GM23338 (cell line): ENCODE measurements at places on chromosomes 3 and 15.
A peak's percentile ranks its signal among the peaks of the same experiment; 100 is the strongest.

DNA sequence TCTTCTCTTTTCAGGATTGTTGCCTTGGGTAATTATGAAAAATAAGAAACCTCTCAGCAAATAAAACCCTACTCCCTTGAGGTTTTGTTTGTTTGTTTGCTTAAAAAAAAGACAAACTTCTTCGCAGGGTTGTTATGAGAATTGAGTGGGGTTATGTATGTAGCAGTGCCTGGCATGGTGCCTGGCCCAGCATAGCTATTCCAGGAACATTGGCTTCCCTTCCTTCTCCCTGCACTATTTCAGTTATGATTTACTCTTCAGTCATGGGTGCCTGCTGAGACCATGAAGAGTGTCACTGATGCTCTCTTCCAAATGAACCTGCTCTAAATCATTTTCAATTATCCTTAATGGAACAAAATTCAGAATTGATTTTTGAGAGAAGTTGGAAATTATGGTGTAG is 283.5 kb upstream of the ROPN1 start:
- H3K4me1 ChIP-seq = no peaks in the 10 kb centered on the region
- no peaks in the 10 kb centered on the region for H3K27me3 ChIP-seq
- no peak for DNase-seq
- H3K27ac ChIP-seq = no peak overlapping the region
- H3K4me3 ChIP-seq = no peak overlapping the region
- no peaks in the 10 kb centered on the region for H3K36me3 ChIP-seq

DNA sequence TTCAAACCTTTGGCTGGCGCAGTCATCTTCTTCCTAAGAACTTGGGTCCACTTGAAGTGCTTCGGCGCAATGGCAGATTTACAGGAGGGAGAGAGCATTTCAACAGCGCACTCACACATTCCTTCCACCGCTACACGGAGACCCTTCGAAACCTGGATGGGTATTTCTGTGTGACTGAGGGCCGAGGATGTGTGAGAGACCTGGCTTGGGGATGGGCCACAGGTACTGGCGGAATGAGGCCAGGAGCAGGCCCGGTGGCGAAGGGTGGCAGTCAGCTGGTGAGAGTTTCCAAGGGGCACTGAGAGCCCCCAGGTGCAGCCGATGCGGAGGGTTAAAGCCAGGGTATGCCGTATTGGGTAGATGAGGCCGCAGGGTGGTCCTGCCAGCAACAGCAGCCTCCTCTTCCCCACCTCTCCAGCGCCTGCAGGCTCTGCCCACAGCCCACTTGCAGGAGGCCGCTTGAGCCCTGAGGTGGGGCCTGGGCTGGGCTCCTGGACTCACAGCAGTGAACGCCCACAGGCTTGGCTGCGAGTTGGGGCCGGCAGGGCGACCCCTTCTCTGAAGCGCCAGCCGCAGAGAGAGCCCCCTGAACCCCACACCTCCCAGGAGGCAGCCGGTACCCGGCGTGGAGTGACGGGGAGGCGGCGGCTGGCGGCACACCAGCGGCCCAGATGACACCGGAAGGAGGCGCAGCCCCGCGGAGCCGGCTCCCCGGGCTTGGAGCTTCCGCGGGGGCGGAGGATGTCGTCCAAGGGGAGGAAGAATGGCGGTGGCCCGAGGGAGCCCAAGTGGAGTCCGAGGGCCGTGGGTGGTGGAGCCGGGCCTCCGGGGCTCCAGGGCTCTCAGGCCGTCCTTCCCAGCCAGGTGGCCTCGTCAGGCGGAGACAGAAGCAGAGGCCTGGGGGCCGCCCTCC is 166.5 kb downstream of the NSMCE3 start:
- peak overlapping the region; percentile 60 for H3K4me3 ChIP-seq
- H3K4me1 ChIP-seq = peaks cover 8% of the 10 kb centered on the region
- H3K36me3 ChIP-seq = no peaks in the 10 kb centered on the region
- no peak overlapping the region for H3K27ac ChIP-seq

GRCh38 chr3:184078851-184079250 is 18.0 kb upstream of the HTR3E start:
- no peaks in the 10 kb centered on the region for H3K36me3 ChIP-seq
- no peak overlapping the region for H3K27ac ChIP-seq
- DNase-seq = no peak

GRCh38 chr3:177195242-177195991 is 1.9 kb downstream of the TBL1XR1 start:
- H3K27ac ChIP-seq = peak overlapping the region; percentile 100
- no peaks in the 10 kb centered on the region for H3K36me3 ChIP-seq
- peak overlapping the region; percentile 91 for H3K4me3 ChIP-seq
- DNase-seq = peak; percentile 79
- H3K27me3 ChIP-seq = no peaks in the 10 kb centered on the region

DNA sequence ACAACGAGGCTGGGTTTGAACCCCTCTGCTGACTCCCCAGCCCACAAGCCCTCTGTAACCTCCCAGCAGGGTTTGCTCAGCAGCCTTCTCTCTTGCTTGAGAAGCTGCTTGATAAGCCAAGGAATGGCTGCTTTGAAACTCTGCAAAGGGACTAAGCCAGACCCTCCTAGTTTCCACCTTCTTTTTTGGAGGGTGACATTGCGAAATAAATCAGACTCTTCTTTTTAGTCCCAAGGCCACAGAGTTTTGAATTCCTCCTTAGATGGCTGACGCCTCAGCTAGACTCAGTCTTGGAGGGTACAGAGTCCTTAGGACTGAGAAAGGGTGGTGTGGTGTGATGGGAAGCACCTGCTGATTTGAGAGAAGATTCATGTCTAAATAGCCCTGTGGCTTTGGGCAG is 1.2 kb downstream of the TGM4 start:
- H3K4me3 ChIP-seq = no peak overlapping the region
- no peaks in the 10 kb centered on the region for H3K4me1 ChIP-seq
- H3K27ac ChIP-seq = no peak overlapping the region
- no peak for DNase-seq
- no peaks in the 10 kb centered on the region for H3K36me3 ChIP-seq
- H3K27me3 ChIP-seq = no peaks in the 10 kb centered on the region

DNA sequence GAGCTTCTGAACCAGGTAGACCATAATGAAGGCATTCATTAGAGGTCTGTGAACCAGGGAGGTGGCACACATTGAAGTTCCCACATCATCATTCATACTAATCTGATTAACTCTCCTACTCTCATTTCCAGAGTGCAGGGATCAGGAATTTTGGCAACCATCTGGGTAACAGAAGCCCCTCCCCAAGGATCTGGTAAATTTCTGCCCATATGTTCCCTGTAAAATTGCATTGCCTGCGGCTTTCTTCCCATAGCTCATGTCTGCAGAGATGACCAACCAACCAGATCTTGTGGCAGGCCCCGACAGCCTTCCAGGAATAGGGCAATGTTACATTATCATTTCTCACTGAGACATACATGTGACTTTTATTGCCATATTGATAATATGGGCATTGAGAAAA is 111.4 kb upstream of the CHL1 start:
- no peaks in the 10 kb centered on the region for H3K4me1 ChIP-seq
- H3K27ac ChIP-seq = no peak overlapping the region
- H3K4me3 ChIP-seq = no peak overlapping the region
- DNase-seq = no peak
- no peaks in the 10 kb centered on the region for H3K27me3 ChIP-seq

GRCh38 chr15:96334017-96334704 is 3.7 kb downstream of the NR2F2 start:
- no peak overlapping the region for H3K27ac ChIP-seq
- no peaks in the 10 kb centered on the region for H3K36me3 ChIP-seq
- H3K27me3 ChIP-seq = peaks cover 95% of the 10 kb centered on the region
- peak overlapping the region; percentile 54; the same call in 1 of the 2 replicates for H3K4me3 ChIP-seq
- peak; percentile 46 for DNase-seq

- no peak overlapping the region for H3K27ac ChIP-seq
- peaks cover 33% of the 10 kb centered on the region for H3K4me1 ChIP-seq
- H3K4me3 ChIP-seq = no peak overlapping the region
- H3K36me3 ChIP-seq = no peaks in the 10 kb centered on the region
- no peaks in the 10 kb centered on the region for H3K27me3 ChIP-seq
Measured at GRCh38 chr3:149468504-149469212, 5.8 kb upstream of the TM4SF4 start.

DNA sequence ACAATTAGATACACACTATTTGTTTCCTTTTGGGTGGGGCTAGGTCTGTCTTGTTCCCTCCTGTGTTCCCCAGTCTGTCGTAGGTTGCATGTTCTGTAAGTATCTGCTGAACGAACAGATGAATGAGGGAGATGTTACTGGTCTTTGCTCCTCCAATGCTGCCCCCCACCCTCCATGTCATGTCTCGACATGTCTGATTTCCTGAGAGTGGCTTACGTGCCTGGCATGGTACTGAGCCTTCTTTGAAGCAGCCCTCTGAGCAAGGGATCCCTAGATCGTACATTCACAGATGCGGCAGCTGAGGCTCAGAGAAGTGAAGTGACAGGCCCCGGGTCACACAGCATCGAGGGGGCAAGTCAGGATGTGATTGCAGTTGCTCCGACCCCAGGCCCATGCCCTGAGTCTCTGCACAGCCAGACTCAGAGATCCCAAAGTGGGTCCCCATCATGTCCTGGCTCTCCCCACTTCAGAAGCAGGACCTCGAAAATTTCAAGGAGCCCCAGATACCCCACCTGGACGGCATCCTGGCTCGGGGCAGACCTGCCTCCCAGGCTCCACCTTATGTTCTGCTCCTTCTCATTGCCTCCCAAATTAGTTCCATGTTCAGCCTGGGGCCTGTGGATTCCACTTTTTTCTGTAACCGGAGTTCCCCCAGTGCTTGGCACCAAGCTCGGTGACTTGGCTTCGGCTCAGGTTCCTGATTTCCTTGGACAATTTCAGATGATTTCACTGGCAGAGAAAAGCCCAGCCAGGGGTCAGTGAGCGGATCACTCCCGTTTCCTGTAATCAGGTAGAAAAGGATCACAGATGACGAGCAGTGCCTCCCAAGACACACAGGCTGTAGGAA is 24.7 kb downstream of the GOLGA6L2 start:
- no peaks in the 10 kb centered on the region for H3K4me1 ChIP-seq
- no peak for DNase-seq
- no peaks in the 10 kb centered on the region for H3K27me3 ChIP-seq
- H3K27ac ChIP-seq = no peak overlapping the region

DNA sequence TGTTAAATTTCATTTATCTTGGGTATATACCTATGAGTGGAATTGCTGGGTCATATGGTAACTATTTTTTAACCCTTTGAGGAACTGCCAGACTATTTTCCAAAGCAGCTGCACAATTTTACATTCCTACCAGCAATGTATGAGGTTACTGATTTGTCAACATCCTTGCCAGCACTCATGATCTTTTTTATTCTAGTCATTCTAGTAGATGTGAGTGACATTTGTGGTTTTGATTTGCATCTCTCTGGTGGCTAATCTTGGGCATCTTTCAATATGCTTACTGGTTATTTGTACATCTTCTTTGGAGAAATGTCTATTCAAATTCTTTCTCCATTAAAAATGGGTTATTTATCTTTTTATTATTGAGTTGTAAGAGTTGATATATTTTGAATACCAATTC is 21.3 kb upstream of the LRRC58 start:
- no peak overlapping the region for H3K27ac ChIP-seq
- DNase-seq = no peak
- no peaks in the 10 kb centered on the region for H3K4me1 ChIP-seq
- no peaks in the 10 kb centered on the region for H3K36me3 ChIP-seq
- no peaks in the 10 kb centered on the region; the same call in 1 of the 2 replicates for H3K27me3 ChIP-seq
